ENCODE measurements at places on chromosomes 5 and 9. TPM values are rescaled to one million over a fixed set of nuclear protein-coding genes. Genes with fewer than 3 reads are reported as not detected.

GRCh38 chr9:124468061-124468740 is 17.9 kb downstream of the ADGRD2 start:
- H3K36me3 ChIP-seq, result no peaks in the 10 kb centered on the region
- H3K27ac ChIP-seq, result no peak overlapping the region
- no peaks in the 10 kb centered on the region for H3K4me1 ChIP-seq
- no peak overlapping the region for H3K4me3 ChIP-seq
- DNase-seq, result no peak

DNA sequence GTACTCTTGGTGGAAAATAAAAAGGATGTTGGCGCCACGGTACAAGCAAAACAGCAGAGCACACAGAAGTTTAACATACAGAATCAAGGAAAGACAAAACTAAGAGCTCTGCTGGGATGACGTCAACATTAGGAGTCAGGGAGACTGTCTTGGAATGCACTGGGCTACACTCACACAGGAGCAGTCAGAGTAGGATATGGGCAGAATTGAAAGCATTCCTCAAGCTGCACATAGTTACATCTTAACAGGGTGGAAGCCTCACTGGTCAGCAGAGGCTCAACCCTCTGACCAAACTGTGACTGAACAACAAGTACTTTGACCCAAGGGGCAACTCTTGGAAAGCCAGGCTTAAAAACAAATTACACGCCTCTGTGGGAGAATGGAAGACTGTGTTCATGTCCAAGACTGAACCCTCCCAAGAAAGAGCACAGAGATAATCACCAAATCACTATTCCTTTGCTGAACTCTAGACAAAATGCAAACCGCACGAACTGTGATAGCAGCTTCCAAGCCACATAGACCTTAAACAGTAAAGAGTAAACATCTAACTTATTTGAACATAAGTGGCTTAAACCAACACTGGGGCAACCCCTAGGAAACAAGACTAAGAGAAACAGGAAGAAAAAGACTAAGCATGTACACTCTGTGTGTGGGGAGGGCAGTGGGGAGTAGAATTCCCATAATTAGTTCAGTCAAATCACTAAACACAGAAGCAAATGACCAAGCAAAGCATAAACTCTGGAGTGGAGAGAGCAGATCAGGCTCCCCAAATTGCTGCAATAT is 772.7 kb downstream of the PRELID2 start:
- H3K27me3 ChIP-seq, result no peaks in the 10 kb centered on the region
- no peak for DNase-seq
- no peaks in the 10 kb centered on the region for H3K36me3 ChIP-seq
- no peak overlapping the region for H3K27ac ChIP-seq
- no peaks in the 10 kb centered on the region for H3K4me1 ChIP-seq
- H3K4me3 ChIP-seq, result no peak overlapping the region

GRCh38 chr9:119961774-119962424 is 592.7 kb upstream of the BRINP1 start:
- no peaks in the 10 kb centered on the region for H3K36me3 ChIP-seq
- no peaks in the 10 kb centered on the region for H3K4me1 ChIP-seq
- DNase-seq, result peak; percentile 11
- no peak overlapping the region for H3K27ac ChIP-seq

Gene GPX8
- not detected for total RNA-seq

Gene LECT2
- not detected for total RNA-seq
